ENCODE measurements at places on chromosomes 3 and 15.

GRCh38 chr3:8657804-8658305, 13.3 kb upstream of the SSUH2 start:
- DNase-seq: no peak

GRCh38 chr3:168808596-168808995, 712.9 kb upstream of the GOLIM4 start:
- no peak for DNase-seq

GRCh38 chr3:48762816-48763215, 45.8 kb upstream of the IP6K2 start:
- no peak for DNase-seq

- no peak for DNase-seq
Observed at GRCh38 chr3:105661461-105661860, 207.4 kb downstream of the CBLB start.

DNA sequence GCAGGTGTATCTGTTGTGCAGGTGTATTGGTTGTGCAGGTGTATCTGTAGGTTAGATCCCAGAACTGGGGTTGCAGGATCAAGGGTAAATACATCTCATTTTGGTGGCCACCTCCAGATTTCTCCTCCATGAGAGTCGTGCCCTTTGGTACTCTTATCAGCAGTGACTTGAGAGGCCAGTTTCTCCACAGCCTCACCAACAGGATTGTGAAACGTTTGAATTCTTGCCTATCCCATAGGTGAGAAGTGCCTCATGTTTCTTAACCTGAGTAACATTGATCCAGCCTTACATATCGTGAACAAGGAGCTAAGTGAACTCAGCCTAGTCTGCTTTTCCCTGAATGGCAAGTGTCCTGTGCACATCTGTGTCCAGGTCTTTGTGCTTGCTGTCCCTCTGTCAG, 55.4 kb downstream of the CMTM8 start:
- no peak for DNase-seq

- DNase-seq: no peak
Observed at GRCh38 chr3:194540274-194540905, 53.6 kb upstream of the ATP13A3 start.

DNA sequence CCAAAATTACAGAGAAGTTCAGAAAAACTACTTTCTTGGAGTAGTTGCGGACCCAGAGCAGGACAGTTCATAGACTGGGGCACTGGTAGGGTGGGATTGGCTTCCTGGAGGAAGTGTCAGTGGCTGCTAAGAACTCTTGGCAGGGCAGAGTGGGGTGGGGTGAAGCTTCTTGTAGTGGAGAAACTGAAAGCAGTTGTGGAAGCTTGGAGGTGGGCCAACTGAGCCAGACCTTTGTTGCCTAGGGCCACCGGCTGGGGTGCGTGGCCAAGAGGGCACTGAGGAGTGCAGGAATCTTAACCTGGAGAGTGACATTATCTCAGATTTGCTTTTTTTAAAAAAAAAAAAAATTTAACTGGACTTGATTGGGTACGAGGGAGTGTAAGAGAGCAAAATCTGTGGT, 3.1 kb downstream of the KAT2B start:
- DNase-seq: no peak

GRCh38 chr3:52247409-52248164, 2.0 kb downstream of the PPM1M start:
- no peak for DNase-seq

- no peak for DNase-seq
Observed at GRCh38 chr3:151282921-151283320, 4.6 kb upstream of the P2RY14 start.

DNA sequence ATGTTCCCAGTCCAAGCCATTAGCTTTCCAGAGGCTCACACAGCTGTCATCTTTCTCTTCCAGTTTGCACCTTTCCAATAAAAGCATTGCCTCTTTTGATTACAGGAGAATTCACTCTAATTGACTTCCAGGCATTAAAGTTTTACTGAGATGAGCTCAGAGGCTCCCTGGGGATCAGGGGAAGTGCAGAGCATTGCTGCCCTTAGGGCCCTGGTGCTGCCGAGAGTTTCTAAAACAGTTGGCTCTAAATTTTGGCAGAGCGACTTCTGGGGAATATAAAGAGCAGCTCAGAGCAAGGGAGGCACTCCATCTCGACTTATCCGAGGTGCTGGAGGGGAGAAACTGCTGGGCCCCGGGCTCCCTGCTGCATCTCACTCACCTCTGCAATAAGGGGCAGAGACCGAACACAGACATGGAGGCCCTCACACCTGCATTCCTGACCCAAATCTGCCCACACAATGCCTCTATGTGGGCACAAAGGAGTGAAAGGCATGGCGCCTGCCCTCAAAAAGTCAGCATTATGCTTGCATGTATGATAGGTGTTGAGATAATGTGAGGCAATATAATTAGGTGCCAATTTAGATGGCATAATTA, 61.7 kb downstream of the SCN11A start:
- DNase-seq: no peak
